ENCODE measurements at places on chromosomes 5 and 9. TPM values are rescaled to one million over a fixed set of nuclear protein-coding genes. Genes with fewer than 3 reads are reported as not detected.

The IRF1 gene
- polyA plus RNA-seq: 15.2 TPM

- DNase-seq: no peak
These were observed 325.3 kb downstream of the TLE1 start for GRCh38 chr9:81363916-81364480.

DNA sequence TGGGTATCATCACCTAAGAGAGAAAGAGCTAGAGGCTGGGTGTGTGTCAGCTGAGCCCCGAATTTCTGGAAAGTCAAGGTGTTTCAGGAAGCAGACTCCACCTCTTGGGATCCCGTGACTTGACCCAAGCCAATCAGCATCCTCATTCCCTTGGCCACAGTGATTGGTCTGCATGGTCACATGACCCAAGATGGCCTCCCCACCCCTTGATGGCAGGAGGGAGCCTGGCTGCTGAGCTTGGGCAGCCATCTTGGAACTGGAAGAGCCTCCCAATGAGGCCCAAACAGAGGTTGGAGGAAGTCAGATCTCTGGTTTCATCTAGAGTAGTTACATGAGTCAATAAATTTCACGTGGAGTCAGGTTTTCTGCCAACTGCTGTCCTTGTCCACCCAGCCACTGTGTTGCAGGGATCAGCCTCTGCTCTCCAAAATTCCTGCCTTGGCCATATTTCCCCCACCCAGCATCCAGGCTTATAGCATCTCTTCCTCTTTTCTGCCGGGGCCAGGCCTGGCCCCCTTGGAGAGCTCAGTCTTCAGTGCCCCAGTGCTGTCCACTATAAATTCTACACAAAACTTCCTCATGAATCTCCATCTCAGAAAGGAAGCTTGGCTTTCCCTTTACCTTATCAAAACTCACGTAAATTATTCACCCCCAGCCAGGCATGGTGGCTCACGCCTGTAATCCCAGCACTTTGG is 17.2 kb upstream of the SUSD3 start:
- DNase-seq: no peak

DNA sequence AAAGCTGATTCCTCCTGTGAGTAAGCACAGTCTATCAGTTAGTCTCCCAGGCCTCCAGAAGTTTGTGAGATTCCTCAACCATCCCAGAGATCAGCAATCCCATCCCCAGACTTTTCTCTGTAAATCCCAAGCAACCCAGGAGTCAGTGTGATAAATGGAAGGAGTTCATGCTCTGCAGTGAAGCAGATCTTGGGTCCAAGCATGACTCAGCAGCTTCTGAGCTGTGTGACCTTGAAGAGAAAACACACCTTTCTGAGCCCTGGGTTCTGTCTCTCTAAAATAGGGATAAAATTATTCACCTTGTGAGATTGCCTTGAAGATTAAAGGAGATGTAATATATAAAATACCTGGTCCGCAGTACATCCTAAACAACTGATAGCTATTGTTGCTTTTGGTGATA is 318.7 kb downstream of the ASTN2 start:
- no peak for DNase-seq

Data from SK-N-SH (cell line).